ENCODE measurements at places on chromosomes 16 and 17.

- no peak for DNase-seq
Observed at GRCh38 chr16:78275420-78275819, 176.0 kb downstream of the WWOX start.

GRCh38 chr17:10118788-10119130 lies 79.6 kb downstream of the GAS7 start:
- DNase-seq, result no peak

DNA sequence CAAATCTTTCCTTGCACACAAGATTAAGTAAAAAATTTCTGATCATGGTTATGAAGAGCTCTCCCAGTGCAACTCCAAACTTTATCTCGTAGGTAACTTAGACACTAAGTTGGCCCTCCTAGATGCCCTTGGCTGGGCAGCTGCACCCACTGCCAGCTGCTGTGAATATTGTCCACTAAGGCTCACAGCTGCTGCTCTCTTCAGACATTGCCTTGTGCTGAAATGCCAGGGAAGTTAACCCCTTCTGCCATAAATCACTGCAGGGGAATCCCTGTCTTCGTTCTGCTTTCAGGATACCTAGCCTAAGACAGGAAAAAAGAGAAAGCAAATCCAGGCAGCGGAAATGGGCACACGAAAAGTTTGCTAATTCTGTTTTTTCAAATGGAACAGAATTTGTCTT lies 106.4 kb downstream of the IRX5 start:
- no peak for DNase-seq

DNA sequence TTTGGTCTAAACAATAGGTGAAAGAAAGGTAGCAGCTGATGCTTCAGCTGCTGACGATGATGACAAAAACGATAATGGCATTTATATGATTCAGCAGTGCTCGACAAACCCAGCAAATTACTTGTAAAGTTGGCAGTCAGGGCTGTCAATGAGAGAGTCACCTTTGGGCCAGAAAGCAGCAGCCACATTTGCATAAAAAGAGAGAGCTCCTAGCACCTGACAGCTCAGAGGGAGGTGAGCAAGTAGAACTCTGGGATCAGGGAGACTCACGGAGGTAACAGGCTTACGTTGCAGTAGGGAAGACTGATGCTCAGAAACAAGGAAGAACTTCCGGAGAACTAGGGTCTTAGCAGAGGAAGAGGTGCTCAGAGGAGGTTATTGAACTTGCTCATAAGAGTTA lies 291.9 kb upstream of the ZFHX3 start:
- no peak for DNase-seq

- no peak for DNase-seq
Observed at GRCh38 chr16:63876103-63876502, 1245.8 kb downstream of the CDH11 start.

GRCh38 chr16:86929057-86929871 lies 350.9 kb downstream of the FOXL1 start:
- no peak for DNase-seq

- DNase-seq, result no peak
Observed at GRCh38 chr16:23557779-23558702, 514 bp downstream of the UBFD1 start.

DNA sequence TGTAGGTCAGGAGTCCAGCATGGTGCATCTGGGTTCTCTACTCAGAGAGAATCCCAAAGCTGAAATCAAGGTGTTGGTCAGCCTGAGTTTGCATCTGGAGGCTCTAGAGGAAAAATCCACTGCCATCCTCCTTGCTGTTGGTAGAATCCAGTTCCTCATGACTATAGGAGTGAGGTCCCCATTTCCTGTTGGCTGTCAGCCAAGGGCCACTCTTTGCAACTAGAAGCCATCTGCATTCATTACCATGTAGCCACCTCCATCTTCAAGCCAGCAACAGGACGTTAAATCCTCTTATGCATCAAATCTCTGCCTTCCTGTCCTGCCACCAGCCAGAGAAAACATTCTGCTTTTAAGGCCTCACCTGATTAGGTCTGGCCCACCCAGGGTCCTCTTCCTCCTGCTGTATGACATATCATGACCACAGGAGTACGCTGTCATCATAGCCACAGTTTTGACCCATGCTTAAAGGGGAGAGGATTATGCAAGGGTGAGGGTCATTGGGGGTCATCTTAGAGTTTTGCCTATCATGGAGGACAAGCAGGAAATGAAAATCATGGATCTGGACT lies 40.5 kb downstream of the DNAH9 start:
- DNase-seq, result no peak

- no peak for DNase-seq
Observed at GRCh38 chr17:38916771-38917170, 8.6 kb upstream of the LASP1NB start.

DNA sequence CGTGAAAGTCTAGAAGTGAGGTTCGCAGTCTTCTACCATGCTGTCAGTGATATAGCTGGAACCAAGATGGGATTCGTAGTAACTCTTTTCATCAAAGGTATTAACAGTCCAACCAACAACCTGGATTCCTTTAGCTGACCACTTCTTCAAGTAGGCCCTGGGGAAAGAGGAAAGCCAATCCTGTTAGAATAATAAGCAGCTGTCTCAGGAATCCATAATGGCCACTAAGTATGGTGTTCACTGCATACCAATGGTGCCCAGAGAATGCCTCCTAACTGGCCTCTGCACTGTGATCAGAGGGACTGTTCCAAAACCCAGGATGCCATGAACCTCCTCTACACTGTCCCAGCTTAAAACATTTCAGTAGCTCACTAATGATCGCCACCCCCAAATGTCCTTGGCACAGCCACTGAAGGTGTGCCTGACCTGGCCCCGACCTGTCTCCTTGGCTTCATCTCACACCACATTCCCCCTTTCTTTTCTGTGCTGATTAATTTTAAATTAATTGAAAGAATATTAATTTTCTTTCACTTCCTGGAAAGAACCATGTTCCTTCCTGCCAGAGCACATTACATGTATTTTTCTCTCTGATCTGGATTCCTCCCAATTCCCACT lies 18.3 kb downstream of the GDE1 start:
- DNase-seq, result no peak

DNA sequence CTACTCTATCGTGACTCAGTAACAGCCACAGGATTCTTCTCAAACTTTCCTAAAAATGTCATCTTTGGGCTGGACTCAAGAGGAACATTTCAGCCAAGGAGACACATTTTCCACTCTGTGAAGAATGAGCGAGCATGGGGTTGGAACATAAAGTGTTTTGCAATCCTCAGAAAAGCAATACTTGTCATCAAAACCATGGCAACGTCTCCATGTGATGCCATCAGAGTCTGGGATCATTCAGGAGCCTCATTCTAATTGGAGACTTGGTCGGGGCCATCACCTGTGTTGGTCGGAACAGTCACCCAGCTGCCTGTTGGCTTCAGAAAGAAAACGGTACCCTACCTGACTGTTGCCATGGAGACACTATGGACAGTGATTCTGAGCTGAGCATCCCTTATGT lies 25.5 kb downstream of the MYOCD start:
- no peak for DNase-seq

GRCh38 chr16:81384006-81384405 lies 60.6 kb upstream of the CMIP start:
- no peak for DNase-seq

DNA sequence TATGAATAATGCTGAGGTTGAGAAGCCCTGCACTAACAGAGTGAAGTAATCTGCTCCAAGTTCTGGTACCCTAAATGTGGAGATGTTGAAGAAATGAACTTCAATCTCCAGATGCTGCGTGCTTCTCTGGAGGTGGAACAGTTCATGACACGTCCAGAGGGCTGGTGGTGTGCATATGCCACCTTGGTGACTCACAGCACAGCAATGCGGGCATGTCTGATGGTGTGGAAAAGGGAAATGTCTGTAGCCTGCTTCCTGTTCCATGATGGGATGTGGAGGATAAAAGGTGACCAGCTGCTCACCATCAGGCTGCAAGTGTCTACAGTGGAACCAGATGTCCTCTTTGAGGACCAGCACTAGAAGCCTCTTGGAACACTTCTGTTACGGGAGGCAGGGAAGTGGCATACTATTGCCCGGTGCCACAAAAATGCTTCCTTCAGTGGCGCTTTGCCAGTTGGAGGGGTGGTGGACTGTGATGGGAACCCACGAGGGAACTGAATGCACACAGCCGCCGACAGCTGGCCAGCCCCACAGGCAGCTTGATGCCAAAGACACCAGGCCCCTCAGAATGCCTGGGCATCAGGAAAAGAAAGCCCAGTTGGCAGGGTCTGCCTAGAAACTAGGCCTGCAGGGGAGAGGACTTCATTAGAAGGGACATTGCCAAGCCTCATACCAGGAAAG lies 19.9 kb downstream of the SNX11 start:
- DNase-seq, result no peak

DNA sequence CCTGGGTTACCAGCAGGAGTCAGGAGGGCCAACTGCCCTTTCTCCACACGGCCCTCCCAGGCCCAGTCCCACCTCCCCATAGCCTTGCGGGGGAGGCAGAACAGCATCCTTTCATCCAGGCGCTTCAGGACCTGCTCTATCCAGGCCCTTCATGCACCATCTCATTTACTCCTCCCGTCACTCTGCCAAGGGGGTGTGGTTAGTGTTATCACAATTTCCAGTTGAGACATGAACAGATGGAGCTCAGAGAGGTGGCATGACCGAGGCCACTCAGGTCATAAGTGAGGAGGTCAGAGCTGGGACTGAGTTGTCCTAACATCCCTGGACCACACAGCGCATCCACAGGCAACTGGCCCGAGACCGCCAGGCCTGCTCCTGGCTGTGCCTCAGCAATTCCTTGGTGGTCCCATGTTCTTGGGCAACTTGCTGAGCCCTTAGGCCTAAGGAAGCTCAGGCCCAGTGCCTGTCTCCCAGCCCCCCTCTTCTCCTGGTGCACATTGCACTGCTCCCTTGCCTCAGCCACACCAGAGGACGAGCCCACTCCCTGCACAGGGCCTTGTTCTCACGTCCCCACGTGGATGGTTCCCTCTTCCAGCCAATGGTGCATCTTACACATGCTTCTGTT lies 23.8 kb downstream of the C17orf100 start:
- DNase-seq, result no peak

DNA sequence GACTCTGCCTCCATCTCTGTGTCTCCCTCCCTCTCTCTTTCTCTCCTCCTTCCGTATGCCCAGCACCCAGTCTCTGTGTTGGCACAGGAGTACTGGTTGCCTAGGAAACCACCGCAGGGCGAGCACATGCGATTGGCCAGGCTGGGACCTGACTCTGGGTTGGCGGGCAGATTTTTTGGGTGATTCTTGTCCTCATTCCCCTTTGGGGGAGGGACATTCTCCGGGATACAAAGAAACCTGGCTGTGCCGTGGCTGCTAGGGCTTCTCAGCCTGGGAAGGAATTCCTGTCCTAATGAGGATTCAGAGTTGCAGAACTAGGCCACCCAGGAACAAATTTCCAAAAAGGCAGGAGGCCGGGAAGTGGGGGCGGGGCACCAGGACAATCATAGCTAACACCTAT lies 168.9 kb downstream of the SHISA9 start:
- DNase-seq, result no peak

GRCh38 chr16:74302341-74302740 lies 5.7 kb downstream of the PSMD7 start:
- DNase-seq, result no peak

DNA sequence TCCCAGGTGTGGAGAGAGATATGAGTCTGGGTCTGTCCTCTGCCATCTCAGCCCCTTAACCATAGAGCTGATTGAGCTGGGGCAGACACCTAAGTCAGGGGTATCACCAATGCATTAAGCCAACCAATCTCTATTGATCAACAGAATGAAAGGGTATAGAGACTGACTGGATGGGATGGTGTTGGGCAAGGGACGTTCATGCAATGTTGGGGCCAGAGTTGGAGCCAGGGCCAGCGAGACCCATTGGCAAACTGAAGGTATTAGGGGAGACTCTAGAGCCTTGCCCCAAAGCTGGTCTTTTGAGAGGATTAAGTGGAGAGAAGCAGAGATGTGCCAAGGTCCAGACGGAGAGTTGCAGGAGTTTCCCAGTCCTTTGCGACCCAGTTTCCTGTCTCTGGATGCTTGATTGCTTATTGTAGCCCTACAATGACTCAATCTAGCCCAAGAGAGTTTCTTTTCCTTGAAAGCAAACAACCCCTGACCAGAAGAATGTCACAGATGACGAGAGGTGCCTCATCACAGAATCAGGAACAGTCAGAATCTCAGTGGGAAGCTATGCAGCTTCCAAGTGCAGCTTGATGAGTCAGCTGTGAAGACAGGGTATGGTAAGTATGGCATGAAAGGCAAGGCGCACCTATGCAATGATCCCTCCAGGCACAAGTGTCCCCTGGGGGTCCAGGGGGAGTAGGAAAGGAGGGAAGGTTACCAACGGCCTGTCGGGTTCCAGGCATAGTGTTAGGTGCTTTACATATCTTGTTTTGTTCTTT lies 137.2 kb downstream of the UTP18 start:
- no peak for DNase-seq

GRCh38 chr16:72372087-72373045 lies 200.4 kb upstream of the PMFBP1 start:
- no peak for DNase-seq

DNA sequence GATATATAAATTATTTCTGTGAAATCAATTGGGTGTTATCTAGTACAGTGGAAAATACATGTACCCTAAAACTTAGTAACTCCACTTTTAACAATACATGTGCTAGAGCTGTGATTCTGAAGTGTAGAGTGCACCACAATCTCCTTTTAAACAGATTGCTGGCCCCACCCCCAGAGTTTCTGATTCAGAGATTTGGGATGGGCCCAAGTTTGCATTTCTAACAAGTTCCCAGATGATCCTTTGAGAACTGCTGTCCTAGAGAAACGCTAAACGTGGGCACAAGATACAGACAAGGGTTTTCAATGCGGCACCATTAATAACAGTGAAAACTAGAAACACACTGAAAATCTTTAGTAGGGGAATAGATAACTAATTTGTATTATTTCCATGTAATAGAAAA lies 49.2 kb downstream of the NXPH3 start:
- no peak for DNase-seq

- DNase-seq, result no peak
Observed at GRCh38 chr16:23847948-23848347, 12.2 kb downstream of the PRKCB start.

DNA sequence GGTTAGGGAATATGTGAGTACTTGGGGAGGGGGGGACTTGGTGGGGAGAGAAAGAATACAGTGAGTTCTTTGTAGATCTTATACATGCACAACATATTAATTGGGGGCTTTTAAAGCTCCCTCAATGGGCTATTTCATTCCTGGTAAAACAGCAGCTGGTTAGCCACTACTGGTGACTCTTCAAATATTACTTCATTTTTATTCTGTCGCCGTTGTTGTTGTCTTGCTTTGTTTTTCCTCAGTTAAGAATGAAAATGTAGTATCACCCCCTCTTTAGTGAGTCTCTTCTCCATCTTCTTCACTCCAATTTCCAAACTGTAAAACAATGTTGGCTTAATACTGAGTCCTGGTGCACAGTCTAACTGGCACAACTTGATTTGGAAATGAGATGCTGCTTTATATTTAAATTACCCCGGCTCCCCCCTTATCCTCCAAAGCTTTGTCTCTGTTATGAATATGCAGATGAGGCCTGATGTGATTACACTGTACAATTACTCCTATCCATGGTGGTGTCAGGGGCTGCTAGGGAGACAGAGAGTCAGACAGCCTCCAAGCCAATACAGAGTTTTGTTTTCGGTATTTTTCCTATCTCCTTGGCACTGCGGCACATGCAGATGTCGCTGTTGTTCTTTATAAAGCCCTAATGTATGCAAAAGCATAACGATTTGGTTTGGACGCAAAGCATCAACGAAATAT lies 256.9 kb upstream of the PMFBP1 start:
- no peak for DNase-seq

- DNase-seq, result no peak
Observed at GRCh38 chr17:41008811-41009210, at the start of gene KRTAP3-1. Gene KRTAP3-1 (minus strand): TSS chr17:41009128. CDS start chr17:41009074, 54 bp downstream.
